Liver (tissue), 10 donors: ENCODE measurements at places on chromosomes 11 and 22.

DNA sequence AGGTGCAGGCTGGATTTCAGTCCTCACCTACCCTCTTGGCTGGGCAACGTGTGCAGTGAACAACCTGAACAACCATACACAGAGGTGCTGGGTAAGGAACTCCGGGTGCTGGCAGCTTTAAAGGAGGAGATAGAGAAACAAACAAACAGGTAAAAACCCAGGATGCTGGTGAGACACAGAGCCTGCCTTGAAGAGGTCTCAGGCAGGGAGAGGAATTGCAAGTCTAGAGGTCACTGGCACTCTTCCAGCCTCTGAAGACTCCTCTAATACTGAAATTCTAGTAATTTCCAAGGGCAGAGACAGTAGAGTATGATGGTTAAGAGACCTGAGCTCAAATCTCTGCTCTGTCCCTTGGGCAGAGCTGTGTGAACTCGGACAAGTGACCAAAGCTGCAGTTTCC is 192.5 kb downstream of the CEP164 start:
- DNase-seq = no peak

- DNase-seq = no peak
Observed at GRCh38 chr11:131179836-131180235, 190.6 kb upstream of the NTM start.

DNA sequence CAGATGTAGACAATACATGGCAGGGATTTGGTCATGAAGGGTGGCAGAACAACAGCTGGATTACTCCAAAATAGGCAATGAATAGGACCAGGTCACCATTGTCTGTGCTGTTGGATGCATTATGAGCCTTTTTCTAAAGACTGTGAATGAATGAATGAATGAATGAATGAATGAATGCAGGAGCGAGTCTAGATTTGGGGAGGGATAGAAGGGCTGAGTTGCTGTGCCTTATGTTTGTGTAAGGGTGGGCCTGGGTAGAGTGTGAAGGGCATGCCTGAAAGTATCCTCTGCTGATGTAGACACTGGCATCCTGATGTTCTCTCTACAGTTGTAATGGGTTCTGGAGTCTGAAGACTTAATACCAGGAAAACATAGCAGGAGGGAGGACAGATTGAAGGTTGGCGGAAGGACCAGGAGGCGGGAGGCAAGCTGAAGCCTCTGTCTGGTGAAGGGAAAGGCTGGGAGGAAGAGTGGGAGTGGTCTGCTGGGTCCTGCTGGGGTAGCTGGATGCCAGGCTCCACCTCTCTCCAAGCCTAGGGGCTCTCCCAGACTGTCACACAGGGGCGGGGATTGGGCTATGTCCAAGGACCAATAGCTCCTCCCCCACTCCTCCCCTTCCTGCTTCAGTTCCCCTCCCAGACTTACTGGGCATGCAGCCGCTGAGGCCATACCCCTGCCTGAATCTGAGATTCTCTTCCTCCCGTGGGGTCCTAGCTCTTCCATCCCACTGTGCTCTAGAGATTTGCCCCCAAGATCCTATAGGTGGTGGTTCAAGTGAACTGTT is 4.8 kb downstream of the TRIM3 start:
- DNase-seq = peak; percentile 80

- DNase-seq = no peak
Observed at GRCh38 chr22:28435140-28435768, 244.4 kb downstream of the TTC28 start.

- peak; percentile 67 for DNase-seq
Observed at GRCh38 chr11:34654483-34655334, 33.8 kb downstream of the EHF start.

DNA sequence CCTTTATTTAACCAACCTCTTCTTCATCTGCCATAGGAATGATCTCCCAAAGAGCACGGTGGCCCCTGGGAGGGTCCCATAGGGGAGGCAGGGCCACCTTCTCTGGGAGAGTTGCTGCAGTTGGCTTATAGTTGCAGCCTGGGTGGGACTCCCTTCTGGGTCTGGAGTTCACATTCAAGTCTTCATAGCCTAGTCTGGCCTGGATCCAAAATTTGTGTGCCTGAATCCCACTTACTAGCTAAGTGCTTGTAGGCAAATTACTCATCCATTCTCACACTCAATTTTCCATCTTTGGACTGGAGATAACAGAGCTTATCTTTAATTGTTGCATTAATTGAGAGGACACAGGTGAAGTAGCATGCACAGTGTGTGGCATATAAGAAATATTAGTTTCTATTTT is 163.6 kb downstream of the GRIK4 start:
- no peak for DNase-seq

GRCh38 chr11:105986554-105986953 is 35.5 kb downstream of the MSANTD4 start:
- DNase-seq = no peak

DNA sequence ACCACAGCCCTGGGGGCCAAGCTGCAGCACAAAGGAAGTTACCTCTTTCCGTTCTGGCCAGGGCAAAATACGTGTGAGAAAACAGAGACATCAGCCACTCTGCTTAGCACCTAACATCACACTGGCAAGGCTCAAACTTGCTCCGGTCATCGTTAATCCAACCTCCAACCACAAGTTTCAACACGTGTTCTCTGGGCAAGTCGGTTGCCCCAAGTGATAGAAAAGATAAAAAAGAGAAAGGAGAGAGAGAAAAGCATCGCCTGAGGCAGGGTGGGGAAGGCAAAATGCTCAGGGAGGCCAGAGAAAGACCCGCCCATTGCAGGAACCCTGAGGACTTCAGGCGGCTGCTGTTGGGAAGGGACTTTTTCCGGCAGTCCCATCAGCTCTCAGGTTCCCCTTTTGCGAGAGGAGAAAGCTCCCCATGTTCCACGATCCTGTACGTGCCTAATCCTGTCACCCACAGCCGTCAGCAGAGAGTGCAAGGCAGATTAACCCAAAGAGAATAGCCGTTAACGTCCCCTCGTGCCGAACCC is 18.5 kb upstream of the B4GALNT4 start:
- no peak for DNase-seq

DNA sequence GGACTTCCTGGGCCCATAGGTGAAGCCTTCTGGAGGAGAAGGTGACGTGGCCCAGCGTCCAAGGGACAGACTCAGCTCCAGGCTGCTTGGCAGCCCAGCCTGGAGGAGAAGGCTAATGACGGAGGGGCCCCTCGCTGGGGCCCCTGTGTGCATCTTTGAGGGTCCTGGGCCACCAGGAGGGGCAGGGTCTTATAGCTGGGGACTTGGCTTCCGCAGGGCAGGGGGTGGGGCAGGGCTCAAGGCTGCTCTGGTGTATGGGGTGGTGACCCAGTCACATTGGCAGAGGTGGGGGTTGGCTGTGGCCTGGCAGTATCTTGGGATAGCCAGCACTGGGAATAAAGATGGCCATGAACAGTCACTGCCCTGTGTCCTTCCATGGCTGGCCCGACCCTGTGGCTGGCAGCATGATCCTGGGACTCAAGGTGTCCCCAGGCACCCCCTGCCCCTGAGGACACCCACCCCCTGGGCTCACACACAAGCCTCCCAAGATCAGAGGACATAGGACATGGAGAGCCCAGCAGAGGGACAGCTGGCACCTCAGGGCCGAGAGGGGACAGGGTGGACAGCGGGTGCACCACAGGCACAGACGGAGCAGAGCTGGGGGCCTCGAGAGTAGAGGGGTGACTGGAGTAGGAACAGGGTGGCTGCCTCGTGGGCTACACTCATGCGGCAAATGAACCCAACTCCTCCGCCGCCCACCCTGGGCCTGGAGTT is 10.1 kb downstream of the SIGIRR start:
- DNase-seq = no peak

- DNase-seq = no peak
Observed at GRCh38 chr11:70654016-70654415, 255.7 kb downstream of the CTTN start.

DNA sequence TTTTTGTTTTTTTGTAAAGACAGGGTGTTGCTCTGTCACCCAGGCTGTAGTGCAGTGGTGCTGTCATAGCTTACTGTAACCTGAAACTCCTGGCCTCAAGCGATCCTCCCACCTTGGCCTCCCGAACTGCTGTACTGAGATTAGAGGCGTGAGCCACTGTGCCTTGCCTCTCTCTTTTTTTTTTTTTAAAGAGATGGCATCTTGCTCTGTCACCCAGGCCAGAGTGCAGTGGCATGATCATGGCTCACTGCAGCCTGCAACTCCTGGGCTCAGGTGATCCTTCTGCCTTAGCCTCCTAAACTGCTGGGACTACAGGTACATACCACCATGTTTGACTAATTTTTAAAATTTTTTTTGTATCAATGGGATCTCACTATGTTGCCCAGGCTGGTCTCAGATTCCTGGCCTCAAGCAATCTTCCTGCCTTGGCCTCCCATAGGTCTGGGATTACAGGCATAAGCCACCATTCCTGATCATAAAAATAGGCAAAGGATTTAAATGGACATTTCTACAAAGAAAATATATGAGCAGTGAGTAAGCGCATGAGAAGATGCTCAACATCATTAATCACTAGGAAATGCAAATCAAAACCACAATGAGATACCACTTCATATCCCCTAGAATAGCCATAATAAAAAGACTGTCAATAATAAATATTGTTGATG is 17.3 kb upstream of the CLNS1A start:
- DNase-seq = no peak

- no peak for DNase-seq
Observed at GRCh38 chr11:19073454-19074415, 13.2 kb upstream of the MRGPRX2 start.

DNA sequence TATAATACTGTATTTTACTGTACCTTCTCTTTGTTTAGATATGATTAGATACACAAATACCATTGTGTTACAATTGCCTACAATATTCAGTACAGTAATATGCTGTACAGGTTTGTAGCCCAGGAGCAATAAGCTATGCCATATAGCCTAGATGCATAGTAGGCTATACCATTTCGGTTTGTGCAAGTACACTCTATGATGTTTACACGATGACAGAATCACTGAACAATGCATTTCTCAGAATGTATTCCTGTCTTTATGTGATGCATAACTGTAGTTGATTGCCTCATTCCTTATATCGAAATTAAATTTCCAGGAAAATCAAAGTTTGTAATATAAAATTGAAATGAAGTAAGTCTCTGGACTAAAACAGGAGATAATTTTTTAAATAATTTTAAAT is 49.3 kb upstream of the OR5P2 start:
- DNase-seq = no peak

DNA sequence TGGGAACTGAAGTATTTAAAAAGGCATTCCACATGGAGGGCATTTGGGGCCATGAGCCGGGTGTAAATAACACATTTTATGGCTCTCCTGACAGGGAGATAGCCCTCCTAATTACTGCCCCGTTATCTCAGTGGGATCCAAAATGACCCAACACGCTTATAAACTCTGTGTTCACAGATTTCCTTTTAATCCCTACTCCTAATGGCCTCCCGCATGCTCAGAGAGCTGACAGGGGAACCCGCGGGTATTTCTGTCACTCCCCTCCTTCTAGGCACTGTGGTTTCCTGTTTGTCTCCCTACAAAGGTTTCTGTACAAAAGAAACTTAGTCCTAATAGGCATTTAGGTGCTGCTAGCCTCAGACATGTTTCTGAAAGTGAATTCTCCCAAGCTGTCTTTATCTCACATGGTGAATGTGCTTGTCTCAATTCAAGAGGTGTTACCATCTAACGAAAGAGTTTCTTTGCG is 202.8 kb upstream of the SEZ6L start:
- no peak for DNase-seq

GRCh38 chr22:49825436-49825835 is 2.2 kb downstream of the BRD1 start:
- no peak for DNase-seq

DNA sequence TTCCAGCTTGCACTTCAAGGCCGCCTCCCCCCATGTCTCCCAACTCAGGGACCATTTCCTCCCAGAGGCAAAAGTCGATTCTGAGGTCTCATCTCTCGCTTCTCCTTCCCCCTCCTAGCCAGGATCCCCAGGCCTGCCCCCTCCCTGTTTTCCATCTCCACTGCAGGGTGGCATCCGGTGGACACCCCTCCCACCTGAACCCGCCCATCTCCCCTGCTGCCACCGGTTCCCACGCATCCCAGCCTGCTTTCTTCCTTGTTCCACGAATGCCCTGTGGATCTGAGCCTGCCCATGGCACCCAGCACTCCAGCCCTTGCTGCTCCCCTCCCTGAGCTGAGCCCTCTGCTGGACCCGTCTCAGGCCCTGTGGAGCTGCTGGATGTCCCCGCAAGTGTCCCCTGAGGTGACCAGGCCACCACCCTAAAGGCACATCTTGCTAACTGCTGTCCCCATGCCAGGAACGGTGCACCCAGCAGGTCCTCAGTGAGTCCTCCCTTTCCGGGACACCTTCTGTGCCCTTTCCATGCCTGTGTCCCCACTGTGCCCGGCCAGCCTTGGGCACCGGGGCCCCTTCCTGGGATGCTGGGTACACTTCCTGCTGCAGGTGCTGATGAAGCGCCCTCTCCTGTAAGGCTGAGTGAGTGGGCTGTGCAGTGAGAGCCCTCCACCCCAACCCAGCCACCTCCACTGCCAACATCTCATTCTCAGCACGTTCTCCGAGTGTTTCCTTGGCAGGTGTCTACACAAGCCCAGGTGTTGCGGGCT is 936 bp downstream of the IL17REL start:
- no peak for DNase-seq

DNA sequence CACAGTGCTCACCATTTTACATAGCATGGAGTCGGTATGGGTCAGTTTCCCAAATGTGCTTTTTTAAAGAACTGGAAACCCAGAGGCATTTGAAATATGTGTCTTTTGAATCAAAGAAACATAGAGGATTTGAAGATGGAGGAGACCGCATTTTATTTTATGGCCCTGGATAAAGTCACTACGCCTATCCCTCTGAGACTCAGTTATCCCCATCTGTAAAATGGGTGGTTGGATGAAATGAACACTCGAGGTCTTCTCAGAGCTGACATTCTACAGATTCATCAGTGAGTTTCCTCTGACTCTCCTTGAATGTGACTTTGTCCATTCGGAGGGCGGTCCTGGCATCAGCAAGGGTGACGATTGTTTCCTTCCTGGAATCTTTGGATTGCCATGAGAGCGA is 135.1 kb downstream of the MIAT start:
- DNase-seq = no peak

DNA sequence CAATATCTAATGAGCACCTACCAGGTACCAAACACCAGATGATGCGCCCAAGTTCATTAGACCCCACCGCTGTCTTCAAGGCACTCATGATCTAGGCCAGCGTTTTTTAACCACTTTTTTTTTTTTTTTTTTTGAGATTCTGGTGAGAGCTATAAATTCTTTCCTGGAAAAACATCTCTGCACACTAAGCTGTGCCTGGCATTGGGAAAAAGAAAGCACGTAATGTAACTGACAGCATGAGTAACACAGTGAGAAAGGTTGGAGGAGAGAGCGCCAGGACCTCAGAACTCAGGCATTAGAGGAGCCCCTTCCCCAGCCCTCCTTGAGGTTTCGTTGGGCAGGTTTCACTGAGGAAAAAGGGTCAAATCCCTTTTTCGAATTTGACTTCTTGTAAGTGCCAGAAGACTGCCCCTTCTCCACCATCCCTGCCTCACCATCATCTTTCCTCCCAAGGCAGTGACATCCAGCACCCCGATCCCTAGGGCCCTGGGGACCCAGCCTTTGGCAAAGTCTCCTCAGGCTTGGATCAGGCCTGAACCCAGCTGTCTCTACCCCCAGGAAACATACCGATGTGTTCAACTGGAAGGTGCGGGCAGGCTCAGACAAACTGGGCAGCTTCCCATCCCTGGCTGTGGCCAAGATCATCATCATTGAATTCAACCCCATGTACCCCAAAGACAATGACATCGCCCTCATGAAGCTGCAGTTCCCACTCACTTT is 26.1 kb upstream of the SMIM35 start:
- no peak for DNase-seq
